ENCODE measurements at places on chromosomes 6 and 20. TPM values are rescaled to one million over a fixed set of nuclear protein-coding genes. Genes with fewer than 3 reads are reported as not detected.

DNA sequence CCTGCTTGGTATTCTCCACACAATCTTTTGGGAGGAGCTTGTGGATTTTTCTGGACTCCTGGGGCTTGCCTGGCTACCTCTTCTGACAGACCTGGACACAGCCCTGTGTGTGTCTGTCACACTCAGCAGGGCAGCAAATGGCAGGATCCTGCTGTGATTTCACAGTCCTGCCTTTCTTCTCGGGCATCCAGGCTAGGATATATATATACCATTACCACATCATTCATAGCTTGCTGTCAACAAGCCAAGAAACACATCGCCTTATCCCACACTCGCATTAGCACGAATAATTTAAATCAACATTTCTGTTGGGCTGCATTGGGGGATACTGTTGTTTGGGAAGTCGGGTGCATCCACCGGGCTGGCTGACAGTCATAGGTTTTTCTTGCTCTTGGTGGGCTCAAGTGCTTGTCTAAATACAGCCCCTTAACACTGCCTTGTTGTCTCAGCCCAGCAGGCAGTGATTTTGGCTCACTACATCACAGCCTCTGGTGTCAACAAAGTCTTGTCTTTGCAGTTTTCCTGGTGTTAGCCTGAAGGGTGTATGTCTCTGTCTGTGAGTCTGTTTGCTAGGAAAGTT is 154.9 kb upstream of the FERMT1 start:
- no peak for DNase-seq

DNA sequence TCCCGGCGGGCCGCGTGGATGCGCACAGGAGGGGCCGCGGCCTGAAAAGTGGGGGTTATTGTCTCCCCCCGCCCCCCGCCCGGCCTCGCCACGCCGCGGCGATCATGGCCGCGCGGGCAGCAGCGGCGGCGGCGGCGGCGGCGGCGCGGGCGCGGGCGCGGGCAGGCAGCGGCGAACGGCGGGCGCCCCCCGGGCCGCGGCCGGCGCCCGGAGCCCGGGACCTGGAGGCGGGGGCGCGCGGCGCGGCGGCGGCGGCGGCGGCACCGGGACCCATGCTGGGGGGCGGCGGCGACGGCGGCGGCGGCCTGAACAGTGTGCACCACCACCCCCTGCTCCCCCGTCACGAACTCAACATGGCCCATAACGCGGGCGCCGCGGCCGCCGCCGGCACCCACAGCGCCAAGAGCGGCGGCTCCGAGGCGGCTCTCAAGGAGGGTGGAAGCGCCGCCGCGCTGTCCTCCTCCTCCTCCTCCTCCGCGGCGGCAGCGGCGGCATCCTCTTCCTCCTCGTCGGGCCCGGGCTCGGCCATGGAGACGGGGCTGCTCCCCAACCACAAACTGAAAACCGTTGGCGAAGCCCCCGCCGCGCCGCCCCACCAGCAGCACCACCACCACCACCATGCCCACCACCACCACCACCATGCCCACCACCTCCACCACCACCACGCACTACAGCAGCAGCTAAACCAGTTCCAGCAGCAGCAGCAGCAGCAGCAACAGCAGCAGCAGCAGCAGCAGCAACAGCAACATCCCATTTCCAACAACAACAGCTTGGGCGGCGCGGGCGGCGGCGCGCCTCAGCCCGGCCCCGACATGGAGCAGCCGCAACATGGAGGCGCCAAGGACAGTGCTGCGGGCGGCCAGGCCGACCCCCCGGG is 637 bp downstream of the ARID1B start:
- peak; percentile 40 for DNase-seq

DNA sequence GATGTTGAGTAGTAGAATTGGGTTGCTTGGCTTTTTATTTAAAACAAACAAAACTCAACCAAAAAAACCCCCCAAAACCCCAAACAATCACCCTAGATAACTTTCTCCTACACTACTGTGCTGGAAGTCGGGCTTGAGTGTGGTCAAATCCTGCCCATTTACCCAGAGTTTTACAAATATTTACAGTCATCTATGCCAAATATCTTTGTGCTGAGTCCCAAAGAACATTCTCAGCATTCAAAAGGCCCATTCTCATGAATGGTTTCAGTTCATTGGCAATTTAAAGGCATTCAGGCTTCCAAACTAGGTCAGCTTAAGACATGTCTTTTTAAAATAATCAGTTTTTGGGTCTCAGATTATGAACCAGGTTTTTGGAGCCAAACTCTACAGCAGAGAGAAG is 1.8 kb downstream of the RNF144B start:
- no peak for DNase-seq

ESR1 gene
- total RNA-seq = 0.68 TPM

DNA sequence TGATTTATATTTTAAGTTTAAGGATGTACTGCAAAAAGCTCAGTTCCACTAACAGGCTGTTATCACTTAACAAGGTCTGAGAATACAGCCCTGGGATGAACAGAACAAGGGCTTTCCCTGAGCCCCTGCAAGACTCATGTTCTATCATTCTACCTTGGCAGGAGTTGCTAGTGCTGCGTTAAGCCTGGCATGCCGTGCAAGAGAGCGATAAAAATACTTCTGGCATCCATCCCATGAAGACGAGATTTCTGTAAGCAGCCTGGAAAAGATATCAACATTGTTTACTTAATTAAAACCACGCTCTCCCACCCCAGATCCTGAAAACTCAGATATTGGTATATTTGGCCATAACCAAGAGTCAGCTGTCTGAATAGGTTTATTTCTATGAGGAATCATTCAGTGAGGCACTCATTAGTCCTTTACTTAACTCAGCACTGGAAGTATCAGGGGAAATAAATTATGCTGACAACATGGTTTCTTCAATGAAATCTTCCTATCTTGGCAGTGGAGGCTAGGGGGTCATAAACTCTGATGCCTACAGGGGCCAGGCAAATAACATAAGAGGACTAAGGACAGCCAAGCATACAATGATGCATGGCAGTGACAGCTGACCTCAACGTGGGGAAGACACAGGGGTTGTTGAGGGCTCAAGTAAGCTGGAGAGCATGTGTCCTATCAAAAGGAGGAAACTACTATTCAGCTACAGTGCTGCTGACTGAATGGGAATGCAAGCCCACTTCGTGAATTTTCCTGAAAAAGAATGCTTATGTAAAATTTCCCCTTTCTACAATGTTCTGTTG is 37.6 kb upstream of the LYRM2 start:
- peak; percentile 36 for DNase-seq

- no peak for DNase-seq
Observed at GRCh38 chr6:107550241-107550840, 60.4 kb downstream of the SOBP start.

Data from heart right ventricle (tissue), 16 donors.